Aorta (tissue), 5 donors: ENCODE measurements at places on chromosomes 3 and 15. TPM values are rescaled to one million over a fixed set of nuclear protein-coding genes. Genes with fewer than 3 reads are reported as not detected.

Gene NLGN1
- total RNA-seq, result 20.0 TPM

Gene SNTN
- total RNA-seq, result not detected

Gene CLCN2
- 6.5 TPM for total RNA-seq

Gene PCSK6
- total RNA-seq, result 5.0 TPM

Gene PPP1R14D
- not detected for total RNA-seq

Gene CTXN2
- total RNA-seq, result not detected

Gene EFCC1
- 1.5 TPM for total RNA-seq

Gene TMC3
- not detected for total RNA-seq

Gene TRIM42
- not detected for total RNA-seq

Gene IGSF10
- total RNA-seq, result 7.7 TPM

Gene ANKRD63
- not detected for total RNA-seq

Gene ZDHHC19
- total RNA-seq, result 0.97 TPM

Gene CKMT1A
- not detected for total RNA-seq

Gene FRMD5
- 0.39 TPM for total RNA-seq

Gene SLC12A1
- total RNA-seq, result 0.81 TPM

Gene ASB14
- total RNA-seq, result not detected

Gene FAM107A
- total RNA-seq, result 10.2 TPM

Gene PCOLCE2
- total RNA-seq, result 106 TPM

Gene ADAMTS17
- total RNA-seq, result 1.8 TPM

Gene SAMMSON
- total RNA-seq, result 14.7 TPM

Gene GP5
- total RNA-seq, result 0.19 TPM

Gene WDR5B
- total RNA-seq, result 4.3 TPM

Gene LSM3
- total RNA-seq, result 9.0 TPM

Gene CCRL2
- total RNA-seq, result 5.1 TPM

Gene RETNLB
- not detected for total RNA-seq

Gene MLF1
- total RNA-seq, result 8.7 TPM

Gene AADACL2
- total RNA-seq, result 0.24 TPM

Gene CPN2
- not detected for total RNA-seq

Gene CP
- total RNA-seq, result 225 TPM

Gene CSPG4
- 86.8 TPM for total RNA-seq

Gene SLC35G2
- 13.1 TPM for total RNA-seq

Gene CDC25A
- 0.52 TPM for total RNA-seq

Gene C3orf49
- total RNA-seq, result not detected

Gene SLC38A3
- 1.4 TPM for total RNA-seq
